GM12878 (cell line): ENCODE measurements at places on chromosomes 13 and 19.

GRCh38 chr13:107977071-107977574, 238.2 kb downstream of the LIG4 start:
- no peak for DNase-seq

GRCh38 chr13:48636550-48636949, 17.2 kb upstream of the CYSLTR2 start:
- no peak for DNase-seq

DNA sequence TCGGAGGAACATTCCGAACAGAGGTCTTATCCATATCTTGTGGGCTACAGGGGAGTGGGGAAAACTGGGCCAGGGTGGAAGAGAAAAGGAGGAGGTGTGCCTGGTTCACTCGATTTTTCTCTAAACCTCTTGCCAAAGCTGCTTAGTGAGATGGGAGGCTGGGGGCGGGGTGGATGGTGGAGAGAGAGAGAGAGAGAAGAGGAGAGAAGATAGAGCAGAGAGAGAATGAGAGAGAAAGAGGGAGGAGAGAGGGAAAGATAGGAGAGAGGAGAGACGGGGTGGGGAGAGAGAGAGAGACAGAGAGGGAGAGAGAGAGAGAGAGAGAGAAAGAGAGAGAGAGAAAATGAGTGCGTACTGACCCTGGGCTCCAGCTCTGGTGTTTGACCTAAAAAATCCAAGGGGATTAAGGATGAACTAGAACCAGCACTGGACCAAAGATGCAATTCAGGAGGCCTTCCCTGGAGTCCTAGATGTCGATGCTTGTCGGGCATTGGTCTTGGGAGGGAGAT, 14.1 kb downstream of the NOVA2 start:
- DNase-seq = no peak

DNA sequence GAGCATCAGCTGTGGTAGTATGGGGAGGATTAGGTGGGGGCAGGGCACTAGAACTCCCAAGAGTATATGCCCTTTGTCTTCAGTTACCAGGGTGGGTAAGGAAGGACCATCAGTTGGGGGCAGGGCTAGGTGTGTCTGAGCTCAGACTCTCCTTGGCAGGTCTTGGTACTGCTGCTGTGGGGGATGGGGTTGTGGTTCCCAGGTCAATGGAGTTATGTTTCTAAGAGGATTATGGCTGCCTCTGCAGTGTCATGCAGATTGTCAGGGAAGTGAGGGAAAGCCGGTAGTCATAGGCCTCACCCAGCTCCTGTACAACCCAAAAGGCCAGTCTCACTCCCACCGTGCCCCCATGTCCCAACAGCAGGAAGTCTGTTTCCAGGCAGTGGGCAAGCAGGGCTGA, 8.8 kb upstream of the ZNF578 start:
- no peak for DNase-seq

DNA sequence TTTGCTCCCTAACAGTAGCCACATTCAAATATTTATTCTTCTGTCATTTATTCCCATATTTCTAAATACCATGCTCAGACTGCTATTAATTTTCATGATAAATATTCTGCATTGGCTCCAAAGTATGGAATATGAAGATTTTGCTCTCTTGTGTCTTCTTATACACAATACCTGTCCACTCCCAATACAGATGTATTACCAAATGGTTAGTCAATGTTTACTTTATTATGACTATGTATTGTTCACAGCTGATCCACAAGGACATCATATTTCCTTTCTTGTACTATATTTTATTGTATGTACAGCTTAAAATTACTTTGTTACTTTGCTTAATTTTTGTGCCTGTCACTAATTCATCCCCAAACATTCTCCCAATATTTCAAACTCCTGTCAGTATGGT, 322.3 kb downstream of the OXGR1 start:
- DNase-seq = no peak

DNA sequence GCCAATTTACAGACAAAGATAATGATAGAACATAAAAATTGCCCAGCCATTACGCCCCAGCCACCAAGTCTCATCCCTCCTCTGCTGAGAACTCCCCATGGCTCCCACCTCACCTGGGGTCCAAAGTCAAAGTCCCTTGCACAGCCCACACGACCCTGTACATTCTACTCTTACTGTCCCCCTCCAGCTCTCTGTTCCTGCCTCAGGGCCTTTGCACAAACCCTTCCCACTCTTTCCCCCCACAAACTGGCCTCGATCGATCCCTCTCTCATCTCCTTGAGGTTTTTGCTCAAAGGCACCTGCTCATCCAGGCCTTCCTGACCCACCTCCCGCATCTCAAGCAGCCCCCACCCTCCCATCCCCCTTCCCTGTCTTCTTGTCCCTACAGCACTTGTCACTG, 1.3 kb downstream of the DOCK6 start:
- DNase-seq = no peak

- DNase-seq = no peak
Observed at GRCh38 chr19:2375353-2376121, 15.5 kb downstream of the TMPRSS9 start.

DNA sequence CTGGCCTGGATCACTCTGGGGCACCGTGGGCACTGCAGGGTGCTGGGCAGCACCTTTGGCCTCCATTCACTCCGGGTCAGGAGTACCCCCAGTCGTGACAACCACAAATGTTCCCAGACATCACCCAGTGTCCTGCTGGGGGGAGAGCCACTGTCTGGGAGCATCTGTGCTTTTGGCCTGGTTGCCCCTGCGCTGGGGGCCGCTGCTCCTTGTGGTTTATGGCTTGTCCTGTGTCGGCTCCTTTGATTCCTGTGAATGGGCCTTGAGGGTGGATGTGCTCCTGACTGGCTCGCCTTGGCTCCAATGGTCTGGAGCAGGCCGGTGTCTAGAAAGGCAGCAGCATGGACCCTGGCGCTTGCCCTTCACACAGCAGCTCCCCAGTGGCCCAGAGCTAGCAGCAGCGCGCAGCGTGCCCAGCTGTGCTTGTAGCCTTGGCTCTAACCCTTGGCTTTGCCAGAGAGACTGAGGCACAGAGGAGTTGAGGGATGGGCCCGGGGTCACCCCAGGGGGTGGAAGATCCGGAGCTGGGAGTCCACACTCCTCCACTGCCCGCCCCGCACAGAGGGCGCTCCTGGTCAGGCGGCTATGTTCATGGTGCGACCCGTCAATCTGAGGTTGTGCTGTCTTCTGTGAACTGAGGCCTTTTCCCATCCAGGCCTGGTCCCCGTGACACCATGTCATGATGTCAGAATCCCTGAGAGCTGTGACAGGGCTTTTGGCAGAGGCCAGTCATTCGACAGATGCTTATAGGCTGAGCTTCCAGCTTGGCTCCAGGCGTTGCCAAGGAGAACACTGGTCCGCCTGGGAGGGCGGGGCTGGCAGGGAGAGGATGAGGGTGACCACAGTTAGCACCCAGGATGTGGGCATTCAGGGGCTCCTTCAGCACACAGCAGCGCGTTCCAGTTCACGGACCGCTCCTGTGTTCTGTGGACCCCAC, 4.1 kb downstream of the DAZAP1 start:
- no peak for DNase-seq

GRCh38 chr19:32550666-32551065, 30.3 kb upstream of the PDCD5 start:
- DNase-seq = no peak

DNA sequence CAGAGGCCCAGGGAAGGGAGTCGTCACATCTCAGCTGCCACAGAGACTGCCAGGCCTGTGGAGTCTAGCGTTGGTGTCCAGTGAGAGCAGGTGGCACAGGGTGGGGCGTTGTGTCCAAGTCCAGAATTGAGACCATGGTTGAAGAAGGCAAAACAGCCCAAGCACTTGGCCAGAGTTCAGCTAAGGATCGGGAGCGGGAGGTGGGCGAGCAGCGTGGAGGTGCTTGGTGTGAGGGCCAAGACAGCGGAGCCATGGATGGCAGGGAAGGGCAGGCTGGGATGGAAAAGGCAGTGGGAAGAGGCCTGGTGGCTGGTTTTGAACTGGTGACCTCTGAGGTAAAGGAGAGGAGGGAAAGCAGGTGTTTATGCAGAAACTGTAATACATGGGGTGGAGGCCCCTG, 8.0 kb downstream of the IGFLR1 start:
- no peak for DNase-seq

DNA sequence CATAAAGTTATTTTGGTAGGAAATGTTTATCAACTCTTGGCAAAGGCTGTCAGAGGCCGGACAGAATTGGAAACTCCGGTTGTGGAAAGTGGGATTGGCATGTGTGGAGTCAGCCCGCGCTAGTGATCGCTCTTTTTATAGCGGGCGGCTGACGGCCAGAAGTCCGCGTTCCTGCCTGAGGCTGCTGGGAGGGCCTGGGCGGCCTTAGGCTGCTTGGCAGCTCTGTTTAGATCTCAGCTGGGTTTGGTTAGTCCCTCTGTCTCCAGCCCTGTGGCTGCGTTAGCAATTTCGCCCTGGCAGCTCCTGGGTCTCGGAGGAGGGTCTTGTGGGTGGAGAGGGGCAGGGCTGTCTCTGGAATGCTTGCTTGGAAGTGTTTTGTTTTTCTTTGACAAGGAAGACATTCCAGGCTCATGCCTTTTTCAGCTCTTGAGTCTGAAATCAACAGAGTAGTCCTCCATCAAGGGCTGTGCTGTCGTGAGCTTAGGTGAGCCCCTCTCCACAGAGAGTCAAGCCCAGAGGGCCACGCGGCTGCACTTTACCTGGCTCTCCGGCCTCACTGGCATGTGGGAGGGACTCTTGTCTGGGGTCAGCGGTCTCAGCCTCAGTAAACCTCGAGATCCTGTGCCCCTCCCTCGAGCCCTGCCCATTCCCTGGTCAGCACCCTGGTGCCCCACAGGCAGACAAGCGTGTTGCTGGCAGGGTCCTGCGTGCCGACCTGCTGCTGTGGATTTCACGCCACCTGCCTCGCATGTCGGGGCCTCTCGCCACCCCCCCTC, 22.5 kb downstream of the DOT1L start:
- DNase-seq = no peak

- DNase-seq = no peak
Observed at GRCh38 chr13:44195245-44195644, 178.4 kb upstream of the SERP2 start.

GRCh38 chr19:43470288-43470687, 4.9 kb upstream of the LYPD3 start:
- DNase-seq = no peak

GRCh38 chr19:33248954-33249613, 23.4 kb upstream of the SLC7A10 start:
- no peak for DNase-seq
